ENCODE measurements at places on chromosomes 5 and 9. TPM values are rescaled to one million over a fixed set of nuclear protein-coding genes. Genes with fewer than 3 reads are reported as not detected.

C9orf152 gene
- polyA plus RNA-seq: 6.7 TPM

DNA sequence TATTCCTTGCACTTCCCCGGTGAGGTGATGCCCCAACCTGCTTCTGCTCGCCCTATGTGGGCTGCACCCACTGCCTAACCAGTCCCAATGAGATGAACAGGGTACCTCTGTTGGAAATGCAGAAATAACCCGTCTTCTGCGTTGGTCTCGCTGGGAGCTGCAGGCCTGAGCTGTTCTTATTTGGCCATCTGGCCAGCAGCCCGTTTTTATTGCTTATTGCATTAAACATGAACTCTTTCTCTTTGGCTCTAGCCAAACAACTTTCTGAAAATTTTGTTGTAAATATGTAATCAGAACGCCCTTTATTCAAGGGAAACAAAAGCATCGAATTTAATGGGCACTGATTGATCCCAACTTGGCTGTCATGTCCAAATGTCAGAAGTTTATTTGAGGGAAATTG is 124.7 kb upstream of the FTMT start:
- DNase-seq: peak; percentile 39

MARCOL gene
- polyA plus RNA-seq: not detected

GRCh38 chr5:103298117-103298516 is 39.6 kb downstream of the MACIR start:
- no peak for DNase-seq

Data from left lung (tissue), 14 donors.